ENCODE measurements at places on chromosomes 3 and 15.

GRCh38 chr3:69671082-69671952 is 67.9 kb upstream of the MITF start:
- DNase-seq, result no peak

DNA sequence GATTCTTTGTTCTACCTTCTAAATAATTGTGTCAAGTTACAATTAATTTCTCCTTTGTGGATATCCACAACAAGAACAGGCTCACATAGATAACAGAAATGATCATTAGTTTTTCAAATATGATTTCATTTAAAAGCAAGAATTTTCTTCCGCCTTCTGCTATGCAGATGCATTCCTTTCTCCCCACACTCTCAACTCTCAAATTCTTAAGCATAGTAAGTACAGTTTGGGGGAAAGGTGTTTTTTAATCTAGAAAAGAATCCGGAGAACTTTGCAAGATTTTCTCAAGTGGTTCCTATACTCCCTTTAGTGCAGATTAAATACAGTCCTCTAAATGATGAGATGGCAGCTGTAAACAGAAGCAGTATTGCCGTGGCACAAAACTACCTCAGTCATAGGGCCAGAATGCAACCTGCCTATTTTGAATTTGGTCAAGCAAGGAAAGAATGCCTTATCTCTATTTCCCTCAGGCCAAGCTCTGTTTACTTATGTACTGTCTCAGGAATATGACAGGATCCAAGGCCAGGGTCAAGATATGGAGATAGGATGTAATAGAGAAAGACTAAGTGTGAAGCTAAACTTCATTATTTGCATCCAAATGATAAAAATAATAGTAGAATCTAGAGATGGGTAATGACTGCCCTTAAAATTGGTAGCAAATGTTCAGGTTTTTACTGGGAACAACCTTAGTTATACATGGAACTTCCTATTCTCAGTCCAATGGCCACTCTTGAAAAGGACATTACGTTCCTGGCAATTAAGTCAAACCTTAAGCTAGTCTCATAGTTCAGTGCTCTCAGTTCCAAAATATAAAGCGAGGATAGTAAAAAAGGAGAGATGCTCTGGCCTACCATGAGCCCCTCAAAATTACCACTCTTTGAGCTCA is 77.3 kb upstream of the PHLDB2 start:
- no peak for DNase-seq

GRCh38 chr15:38216763-38217162 is 35.9 kb upstream of the SPRED1 start:
- DNase-seq, result no peak

- no peak for DNase-seq
Observed at GRCh38 chr15:44299997-44300396, 11.5 kb downstream of the GOLM2 start.

GRCh38 chr3:109648027-109648426 is 310.7 kb upstream of the DPPA4 start:
- DNase-seq, result no peak

- DNase-seq, result no peak
Observed at GRCh38 chr15:73677733-73678132, 6.5 kb upstream of the CD276 start.

GRCh38 chr15:44087578-44088465 is 107.2 kb downstream of the FRMD5 start:
- DNase-seq, result no peak

GRCh38 chr3:134189849-134190248 is 60.8 kb downstream of the RYK start:
- no peak for DNase-seq

GRCh38 chr3:128123538-128124368 is at the start of gene RUVBL1:
Gene RUVBL1 (minus strand): TSS chr3:128123812. CDS start chr3:128123724, 88 bp downstream.
- peak; percentile 87 for DNase-seq

GRCh38 chr3:24224666-24225384 is 269.8 kb downstream of the THRB start:
- DNase-seq, result no peak

- no peak for DNase-seq
Observed at GRCh38 chr15:86135041-86135440, 55.4 kb downstream of the AGBL1 start.

DNA sequence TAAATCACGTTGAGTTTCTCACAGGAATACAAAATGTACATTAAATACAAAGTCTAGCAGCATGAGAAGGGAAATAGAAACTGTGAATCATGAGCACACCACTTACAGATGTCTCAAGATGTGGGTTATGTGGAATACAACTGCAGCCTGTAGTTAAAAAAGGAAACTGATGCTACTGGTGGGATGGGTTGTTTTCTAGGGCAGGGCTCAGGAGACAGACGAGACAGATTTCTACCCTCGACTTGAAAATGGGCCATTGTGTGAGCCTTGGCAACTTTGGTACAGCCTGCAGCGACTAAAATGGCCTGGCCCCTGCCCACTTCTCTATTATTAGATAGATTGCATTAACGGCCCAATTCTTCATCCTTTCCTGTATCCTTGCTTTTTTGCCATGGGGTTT is 293.1 kb downstream of the SUCLG2 start:
- DNase-seq, result no peak

- no peak for DNase-seq
Observed at GRCh38 chr3:122186372-122186771, 2.9 kb downstream of the CASR start.
